Brain pericyte (primary cell): ENCODE measurements at places on chromosomes 12 and 14.

- no peak for DNase-seq
These were observed 1364.0 kb upstream of the SEL1L start for GRCh38 chr14:82897469-82898308.

DNA sequence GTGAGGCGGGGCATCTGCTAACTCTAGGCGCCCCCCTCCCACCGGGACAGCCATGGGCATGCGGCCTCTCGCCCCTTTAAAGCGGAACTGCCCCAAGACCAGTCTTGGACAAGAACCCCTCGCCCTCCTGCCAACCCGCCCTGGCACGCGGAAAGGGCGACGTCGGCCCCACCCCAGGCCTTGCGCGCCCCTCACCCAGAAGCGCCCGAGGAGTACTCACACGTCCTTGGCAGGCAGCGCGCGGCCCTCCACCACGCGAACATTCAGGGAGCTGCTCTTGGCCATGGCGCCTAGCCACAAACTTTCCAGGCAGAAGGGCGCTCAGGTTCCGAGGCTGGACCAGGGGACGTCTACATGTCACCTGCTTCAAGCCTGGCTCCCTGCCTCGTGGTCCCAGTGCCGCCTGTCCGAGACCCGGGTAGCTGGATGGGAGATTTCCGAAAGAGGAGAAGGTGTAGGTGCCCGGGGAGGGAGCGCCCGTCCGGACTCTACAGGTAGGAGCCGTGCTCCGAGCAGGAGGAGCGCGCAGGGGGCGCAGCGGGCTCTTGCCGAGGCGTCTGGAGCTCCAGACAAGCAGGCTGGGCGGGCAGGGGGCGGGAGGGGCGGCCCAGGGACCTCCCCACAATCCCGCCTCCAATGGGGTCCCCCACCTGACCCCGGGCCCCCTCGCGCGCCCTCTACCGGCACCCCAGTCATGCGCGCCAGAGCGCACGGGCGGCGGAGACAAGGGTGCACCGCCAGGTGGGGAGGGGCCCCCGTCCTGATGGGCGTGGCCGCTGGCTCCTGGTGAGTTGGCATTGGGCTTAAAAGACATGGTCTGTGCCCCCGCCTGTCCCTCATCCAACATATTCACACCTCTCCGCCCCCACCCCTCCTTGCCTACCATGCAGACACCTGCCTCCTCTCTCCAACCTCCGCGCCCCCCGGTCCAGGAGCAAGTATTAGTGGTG lies at the start of gene RASAL1:
Gene RASAL1 (minus strand): TSS at position 584 of the 950 bp plus-strand sequence. CDS start 299 bp downstream, at position 285.
- DNase-seq: no peak

- no peak for DNase-seq
These were observed 8.9 kb downstream of the ADCY4 start for GRCh38 chr14:24325963-24326362.

- DNase-seq: no peak
These were observed 473.6 kb downstream of the BCAT1 start for GRCh38 chr12:24475337-24475736.

DNA sequence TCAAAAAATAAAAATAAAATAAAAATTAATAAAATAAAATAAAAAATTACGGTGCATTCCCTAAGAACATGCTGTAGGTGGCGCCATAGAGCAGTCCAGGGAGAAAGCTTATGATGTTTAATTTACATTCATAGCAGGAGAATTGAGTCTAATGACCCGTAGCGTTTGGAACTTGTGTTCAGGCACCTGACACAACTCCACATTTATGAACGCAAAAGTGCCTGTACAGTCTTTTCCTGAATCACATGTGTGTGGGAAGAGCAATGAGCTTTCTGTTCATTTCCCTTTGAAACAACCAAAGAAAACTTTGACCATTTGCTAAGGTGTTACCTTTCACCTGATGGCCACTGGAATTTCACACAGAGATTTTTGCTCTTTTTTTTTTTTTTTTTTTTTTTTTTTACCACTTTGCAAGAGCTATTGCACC lies 60.6 kb upstream of the KCNA1 start:
- DNase-seq: no peak

GRCh38 chr14:50347521-50347920 lies 35.4 kb downstream of the DMAC2L start:
- no peak for DNase-seq

DNA sequence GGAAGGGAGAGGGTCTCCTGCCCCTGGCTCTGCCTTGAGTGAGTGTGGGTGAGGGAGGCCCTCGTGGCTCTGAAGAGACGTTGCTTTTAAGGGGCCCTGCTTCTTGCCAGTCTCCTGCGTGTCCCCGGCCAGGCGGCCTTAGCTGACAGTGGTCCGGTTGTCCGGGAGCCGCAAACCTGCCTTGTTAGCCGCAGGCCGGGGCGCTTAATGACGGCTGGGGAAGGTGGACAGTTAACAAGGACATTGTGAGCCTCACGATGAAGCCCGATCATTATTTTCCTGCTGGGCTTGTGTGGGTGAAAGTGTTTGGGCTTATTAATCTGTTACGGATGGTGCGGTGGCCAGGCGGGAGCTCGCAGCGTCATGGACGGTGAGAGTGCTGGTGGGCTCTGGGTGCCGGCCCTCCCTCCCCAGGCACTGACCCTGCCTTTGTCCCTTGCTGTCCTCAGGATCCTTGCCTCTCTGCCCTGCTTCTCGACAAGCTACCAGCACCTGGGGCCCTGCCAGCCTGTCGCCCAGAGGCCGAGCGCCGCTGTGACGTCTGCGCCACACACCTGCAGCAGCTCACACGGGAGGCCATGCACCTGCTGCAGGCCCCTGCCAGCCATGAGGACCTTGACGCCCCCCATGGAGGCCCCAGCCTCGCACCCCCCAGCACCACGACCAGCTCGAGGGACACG lies 13.3 kb downstream of the KIF26A start:
- no peak for DNase-seq
